ENCODE measurements at places on chromosomes 6 and 20.

- DNase-seq = no peak
Measured at GRCh38 chr6:139757784-139758183, 383.3 kb upstream of the CITED2 start.

DNA sequence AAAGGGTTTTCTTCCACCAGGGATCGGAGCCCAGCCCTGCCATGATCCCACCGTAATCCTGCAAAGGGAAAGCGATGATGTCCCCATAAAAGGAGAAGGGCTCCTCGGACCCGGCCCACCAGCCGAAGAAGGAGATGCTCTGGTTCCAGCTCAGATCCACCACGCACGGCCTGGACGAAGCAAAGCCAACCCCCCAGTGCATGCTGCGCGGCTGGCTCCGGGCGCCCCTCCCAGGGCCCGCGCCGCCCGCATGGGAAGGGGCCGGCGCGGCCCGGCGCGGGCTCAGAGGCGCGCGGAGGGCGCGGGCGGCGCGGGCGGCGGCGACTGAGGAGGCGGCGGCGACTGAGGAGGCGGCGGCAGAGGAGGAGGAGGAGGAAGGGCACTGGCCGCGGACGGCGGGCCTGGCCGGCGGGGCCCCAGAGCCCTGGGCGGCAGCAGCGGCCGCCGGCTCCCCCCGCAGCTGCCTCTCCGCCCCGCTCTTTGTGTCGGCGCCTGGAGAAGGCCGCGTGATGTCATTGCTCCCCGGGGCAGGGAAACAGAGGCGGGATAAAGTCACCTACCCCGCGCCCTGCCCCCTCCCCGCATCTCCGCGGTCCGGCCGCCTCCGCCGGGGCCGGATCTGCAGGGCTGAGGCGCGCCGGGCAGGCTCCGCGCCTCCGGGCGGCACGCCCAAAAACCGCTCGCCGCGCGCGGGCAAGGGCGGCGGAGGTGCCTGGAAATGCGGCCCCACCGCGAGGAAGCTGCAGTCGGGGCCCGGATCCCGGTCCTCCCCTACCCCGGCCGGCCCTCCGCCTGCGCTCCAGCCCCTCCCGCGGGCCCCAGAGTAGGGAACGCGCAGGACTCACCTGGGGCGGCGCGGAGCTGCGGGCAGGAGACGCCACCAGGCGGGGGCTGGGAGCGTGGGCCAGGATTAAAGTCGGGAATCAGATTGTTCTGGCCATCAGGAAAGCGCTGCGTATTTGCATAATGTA is at the start of gene FAXC:
FAXC (minus strand) TSS at position 504 of the 971 bp plus-strand sequence; CDS start at position 202, 302 bp downstream.
- DNase-seq = no peak

DNA sequence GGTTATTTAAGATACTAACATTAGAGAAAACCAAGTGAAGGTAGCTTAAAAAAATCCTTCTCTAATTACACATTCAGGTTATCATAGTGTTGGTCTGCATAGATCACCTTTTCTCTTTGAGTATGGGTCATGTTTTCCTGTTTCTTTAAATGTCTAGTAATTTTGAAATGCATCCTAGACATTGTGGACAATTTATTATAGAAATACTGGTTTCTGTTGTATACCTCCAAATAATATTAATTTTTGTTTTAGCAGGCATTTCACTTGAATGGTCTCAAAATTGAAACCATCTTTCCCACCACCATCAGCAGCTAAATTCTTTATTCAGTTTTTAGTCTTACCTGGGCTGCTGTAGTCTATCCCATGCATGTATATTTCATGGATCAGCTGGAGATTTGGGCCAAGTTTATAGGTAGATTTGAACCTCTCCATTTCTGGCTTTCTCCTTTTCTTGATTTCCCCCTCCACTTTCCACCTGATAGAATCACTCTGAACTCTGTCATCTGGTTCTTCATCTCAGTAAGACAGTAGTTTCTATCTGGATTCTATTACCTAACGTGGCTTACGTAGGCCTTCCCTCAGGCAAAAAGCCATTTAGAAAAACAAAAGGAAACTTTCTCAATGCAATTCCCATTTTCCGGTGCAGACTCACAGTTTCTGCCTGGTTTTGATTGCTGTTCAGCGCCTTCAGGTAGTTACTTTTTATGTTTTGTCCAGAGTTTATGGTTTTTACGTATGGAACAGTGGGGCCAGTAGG is 52.3 kb downstream of the ZFAND3 start:
- no peak for DNase-seq

DNA sequence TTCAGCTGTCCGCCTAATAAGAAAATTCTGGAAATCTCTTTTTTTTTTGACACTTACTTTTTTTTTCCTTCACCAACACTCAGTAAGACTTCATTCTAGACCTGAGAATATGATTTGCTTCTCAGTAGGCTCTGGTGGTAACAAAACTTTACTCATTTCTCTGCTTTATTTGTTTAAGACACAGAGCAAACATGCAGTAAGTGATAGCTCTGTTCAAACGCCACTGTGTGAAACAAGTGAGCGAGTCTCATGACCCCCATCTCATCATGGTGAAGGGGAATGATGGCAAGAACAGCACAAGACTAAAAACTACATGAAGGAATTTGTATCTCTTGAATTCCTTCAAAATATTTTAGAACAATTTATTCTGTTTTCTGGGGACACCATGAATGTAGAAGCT is 541.6 kb upstream of the POU3F2 start:
- no peak for DNase-seq

- no peak for DNase-seq
Measured at GRCh38 chr20:56875052-56875659, 246.1 kb downstream of the TFAP2C start.

GRCh38 chr20:32830437-32830836 is 10.7 kb downstream of the MAPRE1 start:
- DNase-seq = no peak

GRCh38 chr6:169188475-169188874 is 65.2 kb downstream of the THBS2 start:
- DNase-seq = no peak

DNA sequence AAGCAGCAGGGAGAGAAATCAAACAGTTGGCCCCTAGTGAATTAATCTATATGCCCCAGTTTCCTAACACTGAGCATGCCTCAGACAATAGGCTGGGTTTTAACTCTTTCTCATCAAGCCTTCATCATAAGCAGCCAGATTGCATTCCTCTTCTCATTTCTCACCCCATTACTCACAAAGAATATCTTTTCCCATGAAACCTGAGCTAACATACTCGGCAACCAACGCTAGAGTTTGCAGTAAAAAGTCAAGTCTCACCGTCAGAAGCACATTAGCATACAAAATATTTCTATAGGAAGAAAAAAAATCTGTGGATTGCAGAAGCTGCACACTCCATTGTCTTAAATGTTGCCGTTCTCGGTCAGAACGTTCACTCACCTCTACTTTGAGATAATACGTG is 429.9 kb upstream of the ARID1B start:
- DNase-seq = no peak

GRCh38 chr20:59074456-59074855 is 31.9 kb upstream of the PRELID3B start:
- DNase-seq = no peak

- DNase-seq = no peak
Measured at GRCh38 chr6:166556863-166557322, 29.6 kb downstream of the RAMACL start.

GRCh38 chr6:97469451-97469850 is 186.4 kb upstream of the MMS22L start:
- DNase-seq = no peak

- DNase-seq = no peak
Measured at GRCh38 chr6:72374857-72375256, 247.0 kb upstream of the KCNQ5 start.

GRCh38 chr6:74113901-74114300 is 417.9 kb downstream of the CD109 start:
- DNase-seq = no peak

GRCh38 chr6:85449818-85450759 is at the start of gene NT5E:
NT5E (plus strand) TSS chr6:85450083; CDS start chr6:85450140, 57 bp downstream.
- DNase-seq = no peak

DNA sequence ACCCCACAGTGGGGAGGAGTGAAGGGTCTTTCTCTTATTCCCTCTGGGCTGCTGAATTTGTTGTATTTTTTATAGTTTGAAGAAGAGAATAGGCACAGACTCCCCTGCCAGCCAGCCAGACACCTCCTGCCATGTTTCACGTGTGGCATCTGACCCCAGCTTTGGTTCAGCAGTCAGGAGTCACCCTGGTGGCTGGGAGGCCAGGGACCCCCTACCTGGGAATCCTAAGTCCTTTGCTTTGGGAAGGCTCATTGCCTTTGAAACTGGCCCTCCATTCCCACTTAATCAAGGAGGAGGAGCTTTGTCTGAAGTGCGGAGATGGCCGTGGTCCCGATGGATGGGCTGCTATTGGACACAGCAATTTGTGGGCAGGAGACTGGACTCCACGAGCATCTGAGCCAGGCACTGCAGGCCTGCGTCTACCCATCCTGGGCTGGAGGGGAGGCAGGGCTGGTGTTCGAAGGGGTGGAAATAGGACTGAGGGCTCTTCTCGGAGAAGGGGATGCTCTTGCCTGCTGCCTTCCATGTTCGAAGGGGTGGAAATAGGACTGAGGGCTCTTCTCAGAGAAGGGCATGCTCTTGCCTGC is 196.1 kb downstream of the DLL1 start:
- DNase-seq = no peak

GRCh38 chr6:107941627-107942026 is 16.4 kb downstream of the SEC63 start:
- no peak for DNase-seq

- no peak for DNase-seq
Measured at GRCh38 chr6:161214722-161215121, 59.1 kb downstream of the AGPAT4 start.

GRCh38 chr6:114281496-114281895 is 61.3 kb downstream of the HS3ST5 start:
- no peak for DNase-seq

GRCh38 chr6:142783499-142783898 is 161.5 kb downstream of the HIVEP2 start:
- DNase-seq = no peak

- peak; percentile 28 for DNase-seq
Measured at GRCh38 chr6:29376003-29376402, 912 bp upstream of the OR12D3 start.

- DNase-seq = no peak
Measured at GRCh38 chr20:57188576-57189079, 77.8 kb downstream of the BMP7 start.

GRCh38 chr6:19905584-19905983 is 68.4 kb downstream of the ID4 start:
- no peak for DNase-seq

- DNase-seq = no peak
Measured at GRCh38 chr6:151372164-151372563, 19.2 kb downstream of the ZBTB2 start.

- no peak for DNase-seq
Measured at GRCh38 chr6:81734081-81734480, 18.4 kb downstream of the TENT5A start.

GRCh38 chr6:108113557-108114519 is 39.3 kb upstream of the OSTM1 start:
- peak; percentile 69 for DNase-seq

GRCh38 chr6:100050550-100050949 is 56.5 kb upstream of the MCHR2 start:
- no peak for DNase-seq

DNA sequence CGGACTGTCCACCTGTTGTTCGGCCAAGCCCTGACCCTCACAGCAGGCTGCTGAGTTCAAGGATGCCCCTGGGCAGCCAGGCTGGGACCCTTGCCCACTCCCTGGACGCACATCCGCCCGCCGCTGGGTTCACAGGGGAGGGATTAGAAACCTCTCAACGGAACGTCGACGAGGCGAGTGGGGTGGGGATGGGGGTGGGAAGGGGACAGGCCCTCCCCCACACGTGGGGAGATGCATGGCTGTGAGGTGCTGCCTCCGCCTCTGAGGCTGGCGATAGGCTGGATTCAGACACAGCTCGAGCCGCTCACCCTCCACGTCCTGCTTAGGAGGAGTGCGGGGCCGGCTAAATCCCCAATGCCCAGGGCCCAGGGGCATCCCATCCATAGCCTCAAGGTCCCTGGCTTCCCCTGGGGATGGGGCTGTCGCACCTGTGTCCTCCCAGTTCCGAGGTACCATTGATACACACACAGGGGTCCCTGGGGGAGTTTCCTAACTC is 90.6 kb upstream of the BHLHE23 start:
- DNase-seq = no peak

GRCh38 chr20:45359069-45359405 is 3.9 kb upstream of the SYS1 start:
- DNase-seq = no peak

DNA sequence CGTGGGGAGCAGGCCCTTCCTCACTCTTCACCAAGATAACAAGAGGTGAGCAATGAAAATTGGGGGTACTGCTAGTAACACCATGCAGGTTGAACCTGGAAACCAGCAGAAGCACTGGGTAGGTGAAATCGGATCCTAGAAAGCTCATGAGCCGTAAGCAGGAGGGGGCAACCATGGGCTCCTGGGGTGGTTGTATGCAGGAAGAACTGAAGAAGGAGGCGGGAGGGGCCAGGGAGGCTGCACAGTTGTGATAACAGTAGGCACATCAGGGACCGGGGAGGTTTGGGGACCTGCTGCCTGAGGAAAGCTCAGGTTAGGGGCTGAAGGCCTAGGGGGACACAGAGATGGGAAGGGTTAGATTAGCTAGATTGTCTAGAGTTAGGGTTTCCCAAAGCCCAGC is 5.6 kb upstream of the LY6G5C start:
- DNase-seq = no peak

- DNase-seq = no peak
Measured at GRCh38 chr6:31010393-31011060, at the start of gene MUC22. MUC22 (plus strand) TSS chr6:31010474; CDS start chr6:31010707, 233 bp downstream.

GRCh38 chr6:41073968-41074691 is 1.4 kb downstream of the NFYA start:
- peak; percentile 55 for DNase-seq

- no peak for DNase-seq
Measured at GRCh38 chr20:54051068-54051467, 19.3 kb downstream of the BCAS1 start.

DNA sequence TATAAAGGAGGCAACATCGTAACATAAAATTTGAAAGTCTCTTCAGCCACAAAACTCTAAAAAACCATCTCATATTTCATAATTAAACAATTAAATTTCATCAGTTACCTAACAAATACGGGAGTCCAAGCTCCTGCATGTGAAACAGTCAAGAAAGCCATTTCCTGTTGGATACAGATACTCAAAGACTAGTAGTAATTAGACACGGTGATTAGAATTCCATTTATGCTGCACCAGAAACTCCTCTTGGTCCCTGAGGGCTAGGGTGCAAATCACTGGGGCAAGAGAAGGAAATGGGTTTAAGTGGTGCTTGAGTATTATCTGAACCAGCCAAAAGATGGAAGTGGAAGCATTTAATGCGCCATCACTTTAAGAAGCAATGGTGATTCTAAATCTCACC is 27.4 kb downstream of the TRAM2 start:
- no peak for DNase-seq

Data from NAMALWA (cell line).